ENCODE measurements at places on chromosomes 11 and 22.
A peak's percentile ranks its signal among the peaks of the same experiment; 100 is the strongest.

GRCh38 chr11:67054346-67054835 lies 2.3 kb upstream of the RHOD start:
- no peak for DNase-seq

GRCh38 chr11:97683733-97684132 lies 1293.9 kb downstream of the JRKL start:
- DNase-seq: no peak

DNA sequence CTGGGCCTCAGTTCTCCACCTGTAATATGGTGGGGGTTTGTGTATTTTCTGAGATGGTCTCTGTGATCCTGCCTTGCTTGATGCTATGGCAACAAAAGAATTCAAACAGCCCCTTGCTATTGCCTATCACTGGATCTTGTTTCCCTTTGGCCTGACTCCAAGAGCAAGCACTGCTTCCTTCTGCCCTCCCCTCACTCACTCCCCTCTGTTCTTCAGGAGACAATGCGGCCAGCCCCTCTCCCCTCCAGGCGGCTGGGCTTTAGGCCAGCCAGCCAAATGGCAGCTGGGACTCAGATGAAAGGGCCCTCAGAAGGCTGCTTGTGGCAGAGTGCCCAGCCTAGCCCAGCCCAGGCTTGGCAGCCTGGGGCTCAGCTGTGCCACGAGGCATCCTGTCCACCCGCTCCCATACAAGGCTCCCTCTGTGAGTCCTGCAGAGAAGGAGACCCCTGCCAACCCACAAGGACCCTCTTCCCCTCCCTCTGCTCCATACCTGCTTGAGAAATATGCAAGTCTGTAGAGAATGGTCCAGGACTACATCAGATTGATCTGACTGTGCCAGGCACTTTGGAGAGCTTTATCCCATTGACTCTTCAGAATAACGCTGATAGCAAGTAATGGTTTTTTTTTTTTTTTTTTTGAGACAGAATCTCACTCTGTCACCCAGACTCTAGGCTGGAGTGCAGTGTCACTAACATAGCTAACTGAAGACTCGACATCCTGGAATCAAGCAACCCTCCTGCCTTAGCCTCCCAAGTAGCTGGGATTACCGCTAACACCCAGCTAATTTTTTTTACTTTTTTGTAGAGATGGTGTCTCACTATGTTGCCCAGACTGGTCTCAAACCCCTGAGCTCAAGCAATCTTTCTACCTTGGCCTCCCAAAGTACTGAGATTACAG lies 7.6 kb upstream of the KCTD14 start:
- peak; percentile 23 for DNase-seq

- DNase-seq: no peak
Measured at GRCh38 chr22:49404576-49405241, 423.0 kb downstream of the BRD1 start.

GRCh38 chr11:125946712-125947418 lies 1.0 kb downstream of the VSIG10L2 start:
- no peak for DNase-seq

- DNase-seq: no peak
Measured at GRCh38 chr11:120326845-120327281, 1.8 kb downstream of the TLCD5 start.

DNA sequence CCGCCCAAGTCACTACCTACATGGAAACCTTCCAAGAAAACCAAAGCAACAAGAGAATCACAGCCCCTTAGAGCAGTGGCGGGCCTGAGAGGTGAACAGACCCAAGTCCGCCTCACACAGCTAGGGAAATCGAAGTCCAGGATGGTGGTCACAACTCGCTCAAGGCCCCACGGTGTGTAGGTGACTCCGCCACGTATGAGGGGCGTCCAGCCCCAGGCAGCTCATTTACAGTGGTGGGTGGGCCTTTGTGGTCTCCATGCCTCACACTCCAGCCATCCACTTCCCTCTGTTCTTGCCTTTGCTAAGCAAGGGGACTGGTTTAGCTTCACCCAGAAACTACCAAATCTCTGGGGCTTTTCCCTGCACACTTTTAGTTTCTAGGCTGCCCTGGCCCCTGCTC lies 9.7 kb upstream of the TCF20 start:
- DNase-seq: no peak

GRCh38 chr22:49492741-49493251 lies 334.9 kb downstream of the BRD1 start:
- no peak for DNase-seq

- DNase-seq: no peak
Measured at GRCh38 chr11:1882265-1883238, 9.1 kb downstream of the PRR33 start.

DNA sequence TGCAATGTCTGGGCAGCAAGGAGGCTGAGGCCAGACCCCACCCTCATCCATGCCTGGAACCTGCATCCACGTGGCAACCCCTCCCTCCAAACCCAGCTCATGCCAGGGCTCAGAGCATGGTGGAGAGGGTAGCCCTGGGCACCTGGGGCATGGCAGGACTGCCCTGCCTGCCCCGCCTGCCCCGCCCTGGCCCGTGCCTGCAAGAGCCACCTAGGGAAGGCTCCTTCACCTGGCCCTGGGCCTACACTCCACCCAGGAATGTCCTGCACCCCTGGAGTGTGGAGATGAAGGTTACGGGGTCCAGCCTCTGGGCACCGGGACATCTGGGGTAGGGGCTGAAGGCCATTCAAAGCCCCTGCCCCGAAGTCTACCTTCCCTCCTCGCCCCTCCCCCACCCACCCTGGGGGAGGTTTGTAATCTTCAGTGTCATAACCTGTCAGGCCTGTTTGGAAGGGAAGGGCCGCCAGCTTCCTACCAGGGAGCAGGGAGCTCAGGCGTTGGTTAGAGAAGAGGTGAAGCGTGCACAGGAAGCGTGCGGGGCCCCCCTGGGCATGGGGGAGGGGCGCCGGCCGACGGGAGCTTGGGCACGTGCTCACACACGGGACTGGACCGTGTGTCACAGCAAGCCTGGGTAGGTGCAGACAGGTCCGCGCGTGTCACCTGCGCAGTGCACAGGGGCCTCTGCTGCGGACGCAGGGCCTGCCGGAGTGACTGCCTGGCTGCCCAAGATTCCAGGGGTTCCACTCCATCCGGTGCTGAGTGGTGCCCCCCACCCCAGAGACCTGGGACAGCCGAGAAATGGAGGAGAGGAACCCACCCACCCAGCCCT lies 30.7 kb upstream of the TH start:
- no peak for DNase-seq

DNA sequence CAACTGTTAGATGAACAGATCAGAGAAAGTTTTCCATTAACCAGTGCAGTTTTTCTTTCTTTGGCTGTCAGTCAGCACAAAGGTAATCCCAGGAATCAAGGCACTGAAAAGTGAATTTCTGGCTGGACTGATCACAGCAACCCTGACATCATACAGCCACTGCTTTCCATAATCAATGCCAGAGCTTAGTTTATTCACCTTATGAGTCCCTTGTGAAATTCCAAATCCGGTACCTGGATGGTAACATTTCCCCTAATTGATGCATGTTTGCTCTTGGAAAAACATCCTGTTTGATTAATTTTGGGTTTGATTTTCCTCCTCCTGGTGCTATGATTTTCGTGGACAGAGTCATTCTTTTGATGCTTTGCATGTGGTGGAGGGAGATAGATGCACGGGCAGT lies 319.8 kb downstream of the INSC start:
- no peak for DNase-seq

DNA sequence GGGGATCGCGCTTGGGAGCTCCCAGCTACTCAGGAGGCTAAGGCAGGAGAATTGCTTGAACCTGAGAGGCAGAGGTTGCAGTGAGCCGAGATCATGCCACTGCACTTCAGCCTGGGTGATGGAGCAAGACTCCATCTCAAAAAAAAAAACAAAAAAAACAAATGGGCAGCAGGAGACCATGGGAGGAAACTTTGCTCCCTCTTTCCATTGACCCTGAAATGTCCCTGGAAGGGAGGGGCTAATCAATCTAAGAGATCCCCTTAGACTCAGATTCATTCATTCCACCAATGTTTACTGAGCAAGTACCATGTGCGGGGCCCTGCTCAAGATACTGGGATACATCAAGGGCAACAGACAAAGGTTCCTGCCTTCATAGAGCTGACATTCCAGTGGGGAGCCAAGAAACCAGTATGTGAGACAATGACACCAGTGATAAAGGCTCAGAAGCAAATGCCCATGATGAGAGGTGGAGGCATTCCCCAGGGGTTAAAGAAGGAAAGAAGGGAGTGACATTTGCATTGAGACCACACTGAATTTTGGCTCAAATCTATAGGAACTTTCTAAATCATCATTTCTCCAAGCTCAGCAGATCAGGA lies 37.7 kb upstream of the TFIP11 start:
- no peak for DNase-seq

DNA sequence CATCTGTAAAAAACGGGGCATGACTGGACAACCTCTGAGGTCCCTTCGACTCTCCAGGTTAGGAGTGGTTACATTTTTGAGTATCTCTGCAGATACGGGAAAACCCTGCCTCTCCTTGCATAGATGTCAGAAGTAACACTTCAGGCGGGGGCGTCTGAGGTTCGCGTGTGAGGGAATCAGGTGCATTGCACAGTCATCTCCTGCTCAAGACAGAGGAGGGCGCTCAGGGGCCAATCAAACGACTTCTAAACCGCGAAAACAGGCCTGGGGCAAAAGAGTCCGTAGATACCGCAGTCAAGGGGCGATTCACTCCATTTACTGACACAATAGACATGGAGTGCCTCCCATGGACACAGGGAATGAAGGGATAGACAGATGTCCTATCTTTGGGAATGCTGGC lies 31.7 kb downstream of the KIRREL3 start:
- no peak for DNase-seq

DNA sequence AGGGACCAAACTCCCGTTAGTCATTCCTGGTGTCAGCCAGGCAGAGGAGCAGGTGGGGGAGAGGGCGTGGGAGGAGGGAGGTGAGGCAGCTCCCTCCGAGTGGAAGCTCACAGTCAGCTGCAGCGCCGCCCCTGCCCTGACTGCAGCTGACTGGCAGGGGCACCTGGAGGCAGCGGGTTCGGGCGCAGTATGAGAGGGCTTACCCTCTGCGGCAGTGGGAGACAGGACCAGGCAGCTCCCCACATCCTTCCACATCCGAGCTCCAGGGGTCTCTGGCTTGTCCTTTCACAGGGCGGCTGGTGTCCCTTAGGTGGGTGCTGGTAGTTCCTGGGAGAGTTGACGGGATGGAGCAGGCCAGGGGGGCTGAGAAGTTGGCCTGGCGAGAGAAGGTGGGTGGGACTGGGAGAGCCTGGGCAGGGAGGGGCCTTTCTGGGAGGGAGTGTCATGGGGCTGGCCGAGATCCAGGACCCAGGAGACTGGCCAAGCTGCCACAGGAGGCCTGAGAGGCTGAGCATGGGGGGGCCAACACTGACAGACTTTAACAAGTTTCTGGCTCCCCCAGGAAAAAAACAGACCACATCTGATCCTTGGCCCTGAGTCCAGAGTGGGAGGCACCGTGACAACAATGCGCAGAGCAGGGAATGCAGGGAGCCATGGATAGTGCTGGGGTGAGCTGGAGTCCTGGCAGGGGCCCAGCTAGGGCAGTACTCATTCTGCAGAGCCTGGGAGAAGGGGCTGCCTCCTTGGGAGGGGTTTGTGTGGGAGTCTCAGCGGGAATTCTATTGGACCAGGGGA lies 4.9 kb downstream of the ADORA2A start:
- DNase-seq: no peak

GRCh38 chr11:71302534-71302909 lies 50.1 kb upstream of the SHANK2 start:
- no peak for DNase-seq

GRCh38 chr22:50376085-50376651 lies 33.0 kb downstream of the PPP6R2 start:
- no peak for DNase-seq

GRCh38 chr22:33958741-33959140 lies 38.5 kb upstream of the LARGE1 start:
- no peak for DNase-seq

DNA sequence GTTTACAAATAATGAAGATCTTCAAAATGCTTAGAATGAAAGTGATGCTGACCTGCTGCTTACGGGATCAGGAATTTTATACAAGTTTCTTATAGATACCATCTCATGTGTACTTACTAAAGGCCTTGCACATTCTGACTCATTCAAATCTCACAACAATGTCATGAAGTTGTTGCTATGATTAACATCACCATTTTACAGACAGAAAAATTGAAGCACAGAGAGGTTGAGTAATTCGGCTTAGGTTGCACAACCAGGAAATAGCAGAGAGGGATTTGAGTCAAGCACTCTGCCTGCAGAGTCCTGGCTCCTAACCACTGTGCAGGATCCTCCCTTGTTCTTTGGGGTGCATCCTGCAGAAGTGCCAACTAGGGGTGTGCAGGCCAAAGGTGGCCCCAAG lies 471.9 kb downstream of the MIAT start:
- no peak for DNase-seq

DNA sequence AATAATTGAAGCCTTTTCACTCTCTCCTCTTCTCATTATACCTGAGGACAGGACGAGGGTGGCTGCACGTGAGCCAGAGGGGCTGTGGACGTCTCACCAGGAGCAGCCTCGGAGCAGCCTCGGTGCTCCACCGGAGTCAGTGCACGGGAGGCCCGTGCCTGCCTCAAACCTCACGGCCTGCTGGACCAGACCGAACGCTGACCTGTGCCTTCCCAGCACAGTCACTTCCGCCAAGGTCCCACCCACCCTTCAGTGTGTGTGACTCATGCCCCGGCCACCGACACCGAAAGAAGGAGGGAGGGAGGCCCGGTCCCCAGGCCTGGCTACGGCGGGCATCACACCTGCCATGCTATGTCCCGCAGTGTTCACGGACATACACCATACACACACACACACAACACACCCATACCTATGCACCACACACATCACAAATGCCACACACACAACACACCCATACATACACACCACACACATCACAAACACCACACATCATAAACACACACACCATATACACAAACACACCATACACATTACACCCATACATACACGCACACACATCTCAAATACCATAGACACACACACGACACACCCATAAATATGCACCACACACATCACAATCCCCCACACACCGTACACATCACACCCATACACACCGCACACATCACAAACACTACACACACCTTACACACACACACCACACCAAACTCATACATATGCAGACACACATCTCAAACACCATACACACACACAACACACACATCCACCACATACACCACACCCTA lies 1506.5 kb downstream of the TBC1D22A start:
- DNase-seq: no peak

- DNase-seq: no peak
Measured at GRCh38 chr11:48107188-48107704, 109.4 kb upstream of the OR4B1 start.

GRCh38 chr11:117005758-117006157 lies 92.5 kb downstream of the SIK3 start:
- DNase-seq: no peak

GRCh38 chr11:134942681-134943080 lies 530.6 kb upstream of the B3GAT1 start:
- DNase-seq: no peak

Measured in NCI-H187 treated with DMSO at 0.1 percent for 48 hours (cell line).